ENCODE measurements at places on chromosomes 7 and 10.

DNA sequence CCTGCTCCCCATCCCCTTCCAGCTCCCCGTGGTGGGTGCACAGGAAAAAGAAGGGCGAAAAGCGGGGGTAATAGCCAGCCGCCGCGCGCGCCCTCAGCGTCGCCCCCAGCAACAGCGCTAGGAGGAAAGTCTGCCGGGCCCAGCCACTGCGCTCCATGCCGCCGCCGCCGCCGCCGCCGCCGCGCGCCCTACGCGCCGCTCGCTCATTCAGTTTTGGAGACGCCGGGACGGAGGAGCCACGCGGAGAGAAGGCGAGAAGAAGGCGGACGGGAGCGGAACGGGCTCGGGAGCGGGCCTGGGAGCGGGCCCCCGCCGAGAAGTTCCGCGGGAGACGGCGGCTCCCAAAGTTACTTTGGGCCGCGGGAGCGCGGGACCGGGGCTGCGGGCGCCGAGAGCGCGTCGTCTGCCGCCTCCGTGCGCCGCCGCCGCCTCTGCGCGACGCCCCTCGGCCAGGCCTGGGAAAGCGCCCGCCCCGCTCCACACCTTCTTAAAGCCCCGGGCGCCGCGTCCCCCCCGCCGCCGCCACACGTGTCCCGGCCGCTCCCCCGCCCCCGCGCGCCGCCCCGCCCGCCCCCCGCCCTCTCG is at the start of gene RELN:
Gene RELN, minus strand, starts transcription at position 459 of the 585 bp plus-strand sequence. Its CDS starts 302 bp downstream, at position 157.
- no peak for DNase-seq

- no peak for DNase-seq
These were observed 91.8 kb downstream of the RGS10 start for GRCh38 chr10:119450606-119451299.

DNA sequence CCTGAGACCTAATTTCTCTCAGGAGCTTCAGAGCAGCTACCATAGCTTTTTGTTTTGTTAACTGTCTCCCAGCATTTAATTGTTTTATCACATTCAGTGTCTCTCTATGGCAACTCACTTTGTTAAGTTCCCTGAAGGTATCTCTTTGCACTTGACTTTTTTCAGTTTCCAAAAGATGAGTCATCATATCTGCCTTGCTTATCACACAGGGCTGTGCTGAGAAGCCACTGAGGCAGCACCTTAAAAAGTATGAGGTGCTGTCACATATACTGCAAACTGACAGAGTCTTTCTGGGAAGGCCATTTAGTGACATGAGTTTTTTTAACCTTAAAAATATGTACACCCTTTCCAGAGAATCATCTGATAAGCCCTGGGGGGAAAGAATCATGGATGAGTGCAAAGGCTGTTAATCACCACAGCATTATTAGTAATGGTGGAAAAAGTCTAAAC is 56.8 kb downstream of the PPP1R3C start:
- no peak for DNase-seq

GRCh38 chr7:36979810-36980248 is 255.5 kb upstream of the AOAH start:
- no peak for DNase-seq

DNA sequence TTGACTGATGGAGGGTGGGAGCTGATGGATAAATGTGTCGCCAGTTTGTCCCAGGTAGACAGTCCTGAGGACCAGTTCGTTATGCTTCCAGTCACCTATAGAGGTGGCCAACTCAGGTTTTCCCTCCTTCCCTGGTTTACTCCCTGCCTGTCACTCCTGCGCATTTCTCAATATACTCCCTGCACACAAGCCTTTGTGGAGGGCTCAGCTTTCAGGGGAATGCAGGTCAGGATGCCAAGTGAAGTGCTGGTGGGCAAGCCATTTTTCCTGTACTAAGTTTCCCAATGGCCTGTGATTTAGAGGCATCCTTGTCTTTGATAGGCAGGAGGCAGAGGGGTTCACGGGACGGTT is 473.5 kb upstream of the ZMIZ1 start:
- DNase-seq, result no peak

DNA sequence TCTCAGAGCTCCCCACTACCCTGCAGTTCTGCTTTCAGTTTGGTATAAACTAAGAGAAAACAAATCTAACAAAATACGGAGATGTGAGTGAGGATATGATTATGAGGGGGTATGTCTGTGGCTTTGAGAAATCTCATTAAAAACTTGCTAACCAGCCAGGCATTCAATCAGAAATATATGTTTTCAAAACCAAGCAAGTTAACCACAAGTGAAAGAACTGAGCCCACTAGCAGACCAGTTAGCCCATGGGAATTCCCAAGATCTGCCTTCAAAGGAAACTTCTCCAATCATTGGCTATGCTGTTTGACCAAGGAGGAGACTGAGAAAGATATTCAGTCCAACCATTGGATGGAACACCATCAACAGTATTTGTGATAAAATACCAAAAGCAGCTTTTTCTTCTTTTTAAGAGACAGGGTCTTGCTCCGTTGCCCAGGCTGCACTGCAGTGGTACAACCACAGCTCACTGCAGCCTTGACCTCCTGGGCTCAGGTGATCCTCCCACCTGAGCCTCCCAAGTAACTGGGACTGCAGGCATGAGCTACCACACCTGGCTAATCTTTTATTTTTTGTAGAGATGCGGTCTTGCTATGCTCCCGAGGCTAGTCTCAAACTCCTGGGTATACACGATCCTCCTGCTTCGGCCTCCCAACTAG is 41.2 kb downstream of the FGFR2 start:
- DNase-seq, result no peak

DNA sequence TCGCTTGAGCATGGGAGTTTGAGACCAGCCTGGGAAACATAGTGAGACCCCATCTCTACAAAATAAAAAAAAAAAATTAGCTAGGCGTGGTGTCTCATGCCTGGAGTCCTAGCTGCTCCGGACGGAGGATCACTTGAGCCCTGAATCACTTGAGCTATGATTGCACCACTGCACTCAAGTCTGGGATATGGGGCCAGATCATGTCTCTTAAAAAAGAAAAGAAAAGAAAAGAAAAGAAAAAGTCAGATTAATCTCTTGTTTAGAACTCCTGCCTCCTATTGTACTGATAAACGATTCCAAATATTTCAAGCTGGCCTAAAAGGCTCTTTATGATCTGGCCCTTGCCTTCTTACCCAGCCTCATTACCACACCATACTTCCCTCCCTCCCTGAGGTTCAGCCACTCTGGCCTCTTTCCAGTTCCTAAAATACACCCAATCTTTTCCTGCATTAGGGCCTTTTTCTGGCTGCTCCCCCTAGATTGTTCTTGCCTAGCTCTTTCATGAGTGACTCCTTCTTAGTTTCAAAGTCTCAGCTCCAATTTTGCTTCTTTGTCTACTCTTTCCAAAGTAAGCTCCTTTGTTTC is 41.7 kb downstream of the VCL start:
- peak; percentile 47 for DNase-seq

- no peak for DNase-seq
These were observed 133.3 kb downstream of the EXOC4 start for GRCh38 chr7:133386205-133386604.

GRCh38 chr10:98086837-98087708 is 47.4 kb upstream of the R3HCC1L start:
- no peak for DNase-seq

DNA sequence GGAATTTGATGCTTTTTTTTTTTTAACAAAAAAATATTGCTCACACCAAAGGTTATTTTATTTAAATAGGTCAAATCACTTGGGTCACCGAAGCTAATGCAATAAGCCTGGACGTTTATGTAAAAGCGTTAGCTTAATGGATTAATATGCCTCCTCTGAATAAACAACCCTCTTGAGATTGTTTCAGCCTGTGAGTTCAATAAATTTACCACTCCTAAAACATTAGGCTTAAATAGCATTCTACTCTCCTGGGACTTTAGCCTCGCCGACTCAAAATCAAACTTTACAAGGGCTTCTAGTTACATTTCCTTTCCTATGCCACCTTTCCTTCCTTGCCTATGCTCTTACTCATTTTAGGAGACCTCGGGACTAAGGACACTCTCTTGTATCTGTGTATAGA is 79.3 kb downstream of the DNAJB9 start:
- no peak for DNase-seq

- no peak for DNase-seq
These were observed 304.1 kb upstream of the LRGUK start for GRCh38 chr7:133822868-133823552.

DNA sequence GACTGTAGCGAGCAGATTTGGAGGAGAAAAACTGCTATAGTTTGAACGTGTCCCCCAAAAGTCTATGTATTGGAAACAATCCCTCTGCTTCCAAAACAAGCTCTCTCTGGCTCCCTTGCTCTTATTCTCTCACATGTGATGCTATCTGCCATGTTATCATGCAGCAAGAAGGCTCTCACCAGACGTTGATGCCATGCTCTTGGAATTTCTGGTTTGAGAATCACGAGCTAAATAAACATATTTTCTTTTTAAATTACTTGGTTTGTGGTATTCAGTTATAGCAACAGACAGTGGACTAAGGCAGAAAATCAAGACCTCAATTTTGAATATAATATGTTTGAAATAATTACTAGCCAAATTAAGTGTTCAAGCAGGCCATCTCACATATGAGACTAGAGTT is 17.5 kb upstream of the GNAT3 start:
- no peak for DNase-seq

GRCh38 chr10:3215153-3215775 is 42.7 kb upstream of the PITRM1 start:
- no peak for DNase-seq

GRCh38 chr7:117630907-117631564 is 151.2 kb downstream of the CFTR start:
- DNase-seq, result no peak

DNA sequence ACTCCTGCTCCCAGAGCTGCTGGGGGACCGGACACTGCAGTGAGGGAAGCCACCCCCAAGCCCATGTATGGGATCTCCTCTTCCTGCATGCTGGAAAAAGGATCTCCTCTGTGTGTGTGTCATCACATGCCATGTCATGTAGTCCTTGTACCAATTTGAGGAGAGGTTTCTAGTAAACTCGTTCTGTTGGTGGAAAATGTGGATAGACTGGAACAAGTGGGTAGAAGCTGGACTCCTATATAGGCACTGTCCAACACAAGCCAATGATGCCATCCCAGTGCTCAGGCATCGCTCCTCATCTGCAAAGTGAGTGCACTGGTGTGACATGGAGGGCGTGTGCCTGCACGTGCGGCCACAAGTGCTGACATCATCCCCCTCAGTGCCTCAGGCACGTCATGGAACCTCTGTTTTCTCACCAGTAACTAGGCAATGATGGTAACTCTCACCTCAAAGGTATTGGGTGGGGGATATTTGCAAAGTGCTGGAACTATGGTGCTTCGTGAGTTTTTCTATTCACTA is 19.3 kb downstream of the MYO1G start:
- DNase-seq, result no peak

DNA sequence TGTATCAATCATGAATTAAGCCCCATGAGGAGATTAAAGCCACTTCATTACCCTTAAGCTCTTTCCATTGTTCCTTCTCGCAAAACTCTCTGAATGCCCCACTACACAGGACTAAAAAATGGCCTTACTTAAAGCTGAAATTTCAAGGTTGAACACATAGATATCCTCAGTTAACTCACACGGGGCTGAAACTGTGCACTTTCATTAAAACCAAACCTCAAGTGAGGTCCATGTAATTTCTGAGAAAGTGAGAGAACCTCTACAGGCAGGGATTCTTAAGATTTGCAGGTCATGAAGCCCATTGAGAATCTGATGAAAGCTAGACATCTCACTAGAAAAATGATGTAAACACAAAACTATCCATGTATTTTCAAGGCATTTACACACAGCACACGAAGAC is 15.9 kb downstream of the DENND11 start:
- DNase-seq, result no peak

- DNase-seq, result no peak
These were observed 724.6 kb downstream of the AUTS2 start for GRCh38 chr7:70322856-70323255.

GRCh38 chr7:139118234-139118804 is 8.8 kb upstream of the ZC3HAV1 start:
- DNase-seq, result peak; percentile 46

DNA sequence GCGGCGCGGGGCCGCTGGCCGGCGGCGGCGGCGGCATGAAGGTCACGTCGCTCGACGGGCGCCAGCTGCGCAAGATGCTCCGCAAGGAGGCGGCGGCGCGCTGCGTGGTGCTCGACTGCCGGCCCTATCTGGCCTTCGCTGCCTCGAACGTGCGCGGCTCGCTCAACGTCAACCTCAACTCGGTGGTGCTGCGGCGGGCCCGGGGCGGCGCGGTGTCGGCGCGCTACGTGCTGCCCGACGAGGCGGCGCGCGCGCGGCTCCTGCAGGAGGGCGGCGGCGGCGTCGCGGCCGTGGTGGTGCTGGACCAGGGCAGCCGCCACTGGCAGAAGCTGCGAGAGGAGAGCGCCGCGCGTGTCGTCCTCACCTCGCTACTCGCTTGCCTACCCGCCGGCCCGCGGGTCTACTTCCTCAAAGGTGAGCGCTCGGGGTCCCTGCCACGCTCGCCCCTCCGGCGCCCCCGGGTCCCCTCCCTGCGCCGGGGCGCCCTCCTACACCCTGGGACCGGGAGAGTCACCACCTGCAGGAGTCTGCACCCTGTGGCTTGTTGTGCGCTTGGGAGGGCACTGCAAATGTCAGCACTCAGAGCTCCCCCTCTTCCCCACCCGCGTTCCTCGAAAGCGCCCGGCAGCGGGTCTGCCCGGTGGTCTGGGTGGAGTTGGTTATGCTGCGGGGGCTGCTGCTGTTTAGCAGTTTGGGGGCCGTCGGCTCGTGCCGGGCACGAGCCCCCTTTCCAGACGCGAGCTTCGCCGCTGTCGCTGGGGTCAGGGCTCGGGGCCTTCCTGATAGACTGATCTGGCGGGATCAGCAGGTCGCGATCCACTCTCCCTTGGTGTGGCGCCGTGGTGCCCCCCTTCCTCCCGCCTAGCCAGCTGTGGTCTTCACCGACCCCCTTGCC is 627 bp downstream of the DUSP5 start:
- peak; percentile 45 for DNase-seq

DNA sequence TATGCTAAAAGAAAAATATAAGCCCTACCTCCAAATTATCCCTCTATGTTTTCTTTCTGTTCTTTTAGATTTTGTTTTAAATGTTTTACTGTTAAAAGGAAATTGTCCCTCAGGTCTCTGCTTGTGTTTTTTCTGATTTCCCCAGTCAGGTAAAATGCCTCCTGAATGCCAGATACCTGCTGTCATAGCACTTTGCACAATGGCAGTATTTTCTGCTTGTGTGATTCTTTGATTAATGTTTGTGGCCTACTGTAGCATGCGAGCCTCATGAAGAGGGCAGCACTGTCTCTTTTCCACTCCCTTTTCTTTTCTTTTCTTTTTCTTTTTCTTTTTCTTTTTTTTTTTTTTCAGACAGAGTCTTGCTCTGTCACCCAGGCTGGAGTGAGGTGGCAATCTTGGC is 71.2 kb downstream of the TEX36 start:
- DNase-seq, result no peak

DNA sequence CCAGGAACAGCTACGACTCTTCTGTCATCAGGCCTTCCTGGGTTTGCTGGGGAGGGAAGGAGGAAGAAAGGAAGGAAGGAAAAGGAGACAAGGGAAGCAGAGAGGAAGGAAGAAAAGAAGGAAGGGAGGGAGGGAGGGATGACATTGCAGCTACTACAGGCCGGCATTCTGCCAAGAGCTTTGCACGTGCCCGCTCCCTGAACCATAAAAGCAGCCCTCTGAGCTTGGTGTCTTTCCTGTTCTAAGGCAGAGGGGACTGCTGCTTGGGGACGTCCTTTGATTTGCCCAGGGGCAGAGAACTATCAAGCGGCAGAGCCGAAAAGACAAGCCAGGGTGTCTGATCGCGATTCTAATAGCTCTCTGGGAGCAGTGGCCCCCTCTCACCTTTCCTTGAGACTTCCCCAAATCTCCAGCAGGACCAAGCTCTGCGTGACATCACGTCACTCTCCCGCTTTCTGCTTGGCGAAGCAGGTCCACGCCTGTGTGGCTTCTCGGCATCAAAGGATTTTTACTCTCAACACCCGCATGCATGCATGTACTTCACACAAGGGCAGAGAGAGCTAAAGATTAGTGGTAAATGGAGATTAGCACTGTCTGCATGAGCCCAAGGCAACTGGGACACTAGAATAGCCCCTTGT is 167.8 kb upstream of the AUTS2 start:
- DNase-seq, result peak; percentile 61
